B cell (primary cell): ENCODE measurements at places on chromosomes 4 and X. TPM values are rescaled to one million over a fixed set of nuclear protein-coding genes. Genes with fewer than 3 reads are reported as not detected.

The TMEM271 gene
- not detected in 2 replicates for total RNA-seq

The PCYT1B gene
- total RNA-seq: not detected in 2 replicates

The TMEM35A gene
- total RNA-seq: not detected in 2 replicates

The PRKG2 gene
- total RNA-seq: 0.83 and 0.86 TPM in 2 replicates

The GALNTL6 gene
- total RNA-seq: 0.34 and 0.99 TPM in 2 replicates

The GPRASP1 gene
- total RNA-seq: 22.3 and 22.5 TPM in 2 replicates

The UGT2B28 gene
- total RNA-seq: not detected in 2 replicates

The ADH1A gene
- not detected in 2 replicates for total RNA-seq

The ETDA gene
- total RNA-seq: not detected in 2 replicates

The CFAP47 gene
- not detected in 2 replicates for total RNA-seq

The SLC34A2 gene
- not detected in 2 replicates for total RNA-seq

The PRSS12 gene
- not detected in 2 replicates for total RNA-seq

The ZAR1 gene
- total RNA-seq: not detected in 2 replicates

The PTPN13 gene
- total RNA-seq: 0.68 and 0.91 TPM in 2 replicates

The GRID2 gene
- total RNA-seq: not detected in 2 replicates

The WAS gene
- 98.0 and 102 TPM in 2 replicates for total RNA-seq

The STBD1 gene
- total RNA-seq: not detected in 2 replicates

The FGA gene
- not detected in 2 replicates for total RNA-seq

The COMMD8 gene
- total RNA-seq: 15.2 TPM in 2 replicates

The PJA1 gene
- 21.3 and 25.7 TPM in 2 replicates for total RNA-seq

The GLOD5 gene
- not detected in 2 replicates for total RNA-seq

The TEX13D gene
- not detected in 2 replicates for total RNA-seq

The TCEAL9 gene
- total RNA-seq: 0.39 and 0.42 TPM in 2 replicates

The ARX gene
- not detected in 2 replicates for total RNA-seq

The KLHL13 gene
- total RNA-seq: not detected in 2 replicates

The PAGE5 gene
- total RNA-seq: not detected in 2 replicates

The BANK1 gene
- total RNA-seq: 354 and 368 TPM in 2 replicates

The PABPC4L gene
- total RNA-seq: not detected in 2 replicates

The IL2 gene
- not detected in 2 replicates for total RNA-seq

The FHIP1A gene
- 0.46 and 0.76 TPM in 2 replicates for total RNA-seq

The CTPS2 gene
- total RNA-seq: 11.7 and 13.2 TPM in 2 replicates

The HSFX4 gene
- total RNA-seq: not detected in 2 replicates

The PSAPL1 gene
- not detected in 2 replicates for total RNA-seq
